GM12864 (cell line): ENCODE measurements at places on chromosomes 6 and 20.

GRCh38 chr6:127515234-127515793, 3.8 kb downstream of the MTCL3 start:
- no peak for DNase-seq

- DNase-seq = no peak
These were observed 399.8 kb upstream of the MAN1A1 start for GRCh38 chr6:119749335-119749734.

- no peak for DNase-seq
These were observed 906 bp upstream of the FOXP4 start for GRCh38 chr6:41545247-41545702.

GRCh38 chr6:13689511-13690256, 22.0 kb downstream of the RANBP9 start:
- DNase-seq = no peak

DNA sequence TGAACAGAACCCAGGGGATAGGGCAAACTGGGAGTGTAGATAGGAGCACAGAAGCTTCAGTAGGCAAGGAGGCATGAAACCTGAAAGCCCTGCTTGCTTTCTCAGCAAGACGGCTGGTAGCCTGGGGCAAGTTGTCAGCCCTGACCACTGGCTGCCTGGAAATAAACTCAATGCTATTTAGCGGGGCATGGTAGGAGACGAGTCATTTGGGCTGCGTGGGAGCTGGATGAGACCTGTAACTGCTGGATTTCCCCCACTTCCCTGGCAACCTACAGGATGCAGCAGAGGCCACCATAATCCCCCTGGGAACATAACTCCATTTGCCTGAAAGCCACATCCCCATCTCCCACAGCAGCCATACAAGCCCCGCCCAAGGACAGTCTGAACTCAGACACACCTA, 332.6 kb upstream of the TBX18 start:
- DNase-seq = no peak

GRCh38 chr20:58719971-58720371, 27.4 kb downstream of the NPEPL1 start:
- no peak for DNase-seq

DNA sequence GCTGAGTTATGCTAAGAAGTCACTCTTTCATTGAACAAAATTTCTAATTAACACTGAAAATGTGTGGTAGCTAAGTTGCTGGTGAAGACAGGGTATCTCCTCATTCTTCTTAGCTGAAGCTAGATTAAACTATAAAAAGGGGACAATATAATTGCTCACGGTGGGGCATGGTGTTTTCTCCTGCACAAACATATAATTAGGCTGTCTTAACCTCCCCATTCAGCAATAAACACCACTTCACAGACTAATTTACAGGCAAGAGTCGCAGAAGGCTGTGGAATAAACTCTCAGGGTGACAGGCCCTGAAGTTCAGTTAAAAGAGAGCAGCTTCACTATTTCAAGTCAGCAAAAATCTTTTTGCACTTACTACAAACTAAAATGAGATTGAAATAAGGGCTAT, 338.9 kb upstream of the NT5E start:
- no peak for DNase-seq

DNA sequence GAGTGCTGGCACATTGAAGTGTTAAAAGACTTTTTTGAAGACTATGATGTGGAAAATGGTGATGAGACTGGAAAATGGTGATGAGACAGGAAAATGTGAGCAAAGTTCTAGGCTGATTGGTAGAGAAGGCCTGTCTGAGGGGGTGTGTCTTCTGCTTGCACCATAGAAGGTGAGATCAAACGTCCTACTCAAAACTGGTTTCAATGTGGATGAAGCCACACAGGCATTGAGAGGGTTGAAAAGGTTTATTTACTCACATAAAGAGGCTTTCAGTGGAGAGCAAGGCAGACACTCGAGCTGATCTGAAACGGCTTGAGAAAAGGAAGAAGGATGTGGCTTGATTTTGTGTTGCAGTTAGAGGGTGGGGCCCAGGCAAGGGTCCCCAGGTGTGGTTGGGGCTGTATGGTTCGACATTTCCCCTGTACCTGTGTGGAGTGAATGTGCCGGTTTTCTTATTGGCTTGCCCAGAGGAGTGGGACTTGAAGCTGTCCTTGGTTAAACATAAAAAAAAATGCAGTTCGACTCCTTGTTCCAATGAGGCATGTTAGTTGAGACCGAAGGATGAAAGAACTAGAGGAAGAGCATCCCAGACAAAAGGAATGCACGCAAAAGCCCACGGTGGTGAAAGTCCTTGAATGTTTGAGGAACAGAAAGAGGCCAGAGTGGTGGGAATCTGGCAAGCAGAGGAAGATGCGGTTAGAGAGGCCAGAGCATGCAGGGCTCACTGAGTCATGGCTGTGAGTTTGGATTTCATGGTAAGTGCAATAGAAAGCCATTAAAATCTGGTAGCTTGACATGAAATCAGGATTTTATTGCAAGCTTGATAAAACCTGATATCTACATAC, 172.3 kb downstream of the EPM2A start:
- DNase-seq = no peak

- DNase-seq = no peak
These were observed 135.1 kb upstream of the PMEPA1 start for GRCh38 chr20:57844626-57845596.

- DNase-seq = no peak
These were observed 254.2 kb downstream of the C6orf118 start for GRCh38 chr6:165055231-165055630.

DNA sequence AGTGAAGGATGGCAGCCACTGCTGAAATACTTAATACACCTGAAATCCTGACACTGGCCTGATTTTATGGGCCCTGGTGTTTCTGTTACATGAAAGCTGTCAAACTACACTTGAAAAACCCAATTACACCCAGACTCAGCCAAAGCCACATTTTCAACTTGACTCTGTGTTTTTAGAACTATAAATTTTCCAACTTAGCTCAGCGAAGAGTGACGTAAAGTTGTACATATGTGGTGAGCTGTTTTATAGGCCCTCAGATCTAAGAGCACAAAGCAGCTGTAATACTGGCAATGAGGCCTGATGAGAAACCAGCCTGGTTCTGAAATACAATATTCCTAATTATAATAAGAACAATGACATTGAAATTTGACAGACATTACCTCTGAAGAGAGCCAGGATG, 18.6 kb downstream of the SCML4 start:
- DNase-seq = no peak

DNA sequence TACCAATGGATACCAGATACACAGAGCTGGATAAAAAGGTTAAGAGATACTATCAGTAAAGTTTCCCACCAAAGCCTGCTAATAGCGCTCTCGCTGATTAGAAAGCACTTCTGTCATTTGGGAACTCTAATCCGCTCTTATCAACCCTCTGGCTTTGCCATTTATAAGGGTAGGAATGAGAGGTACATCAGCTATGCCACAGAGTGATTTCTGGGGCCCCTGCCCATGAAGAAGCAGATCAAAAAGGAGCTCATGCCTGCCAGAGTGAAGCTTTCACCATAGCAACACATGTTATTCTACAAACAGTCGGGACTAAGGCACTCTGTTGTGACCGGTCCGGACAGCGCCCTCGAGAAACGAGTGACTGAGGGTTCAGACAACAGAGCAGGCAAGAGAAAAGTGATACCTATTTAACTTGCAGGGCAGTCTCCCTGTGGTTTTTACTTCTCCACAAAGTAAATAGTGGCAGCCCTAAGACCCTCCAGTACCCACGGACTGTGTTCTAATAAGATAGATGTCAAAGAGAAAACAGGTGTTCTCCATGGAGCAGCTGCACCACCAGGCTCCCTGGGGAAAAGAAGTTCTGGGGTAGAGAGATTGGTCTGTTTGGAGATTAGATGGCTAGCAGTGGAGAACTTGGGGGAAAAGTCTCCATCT, 5.6 kb downstream of the TRAM2 start:
- DNase-seq = no peak

- DNase-seq = no peak
These were observed 55.1 kb downstream of the JAG1 start for GRCh38 chr20:10618611-10619245.

GRCh38 chr20:61487346-61487996, 235.4 kb downstream of the CDH4 start:
- DNase-seq = no peak

- no peak for DNase-seq
These were observed 20.3 kb downstream of the DAAM2 start for GRCh38 chr6:39812496-39812852.

DNA sequence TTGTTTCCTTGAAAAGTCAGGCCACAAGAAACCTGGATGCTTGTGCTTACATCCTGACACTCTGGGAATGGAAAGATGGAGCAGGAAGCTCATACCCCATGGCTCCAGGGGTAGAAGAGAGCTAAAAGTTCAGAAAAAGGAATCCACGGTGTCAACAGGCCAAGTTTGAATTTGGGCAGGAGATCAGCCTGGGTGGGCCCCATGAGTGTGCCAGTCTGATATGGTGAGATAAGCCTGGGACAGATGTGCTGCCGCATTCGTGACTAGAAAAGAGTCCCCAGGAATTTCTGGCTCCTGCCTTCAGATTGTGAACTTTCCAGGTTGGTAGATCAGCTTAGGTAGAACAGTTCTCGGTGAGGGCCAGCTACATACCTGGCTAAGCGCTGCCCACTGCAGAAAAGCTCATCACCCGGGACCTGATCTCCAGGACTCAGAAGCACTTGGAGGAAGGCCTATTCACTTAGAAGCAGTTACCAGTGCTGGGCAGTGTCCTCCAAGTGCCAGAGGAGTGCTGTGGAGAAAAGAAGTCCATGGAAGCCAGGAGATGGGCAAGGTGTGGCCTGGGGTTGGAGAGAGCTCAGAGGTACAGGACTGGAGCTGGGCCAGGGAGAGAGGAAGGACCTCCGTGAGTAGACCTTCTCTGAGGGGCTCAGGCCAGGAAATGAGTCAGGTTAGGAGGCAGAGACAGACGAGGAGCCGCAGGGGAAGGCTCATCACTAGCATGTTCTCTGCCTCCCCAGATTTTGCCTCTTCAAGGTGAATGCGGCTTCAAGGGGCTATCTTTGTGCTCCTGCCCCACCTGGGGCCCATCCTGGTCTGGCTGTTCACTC, at the start of gene TSPO2:
TSS of gene TSPO2 (plus strand) at position 242 of the 830 bp plus-strand sequence. CDS start at position 761, 519 bp downstream.
- no peak for DNase-seq

DNA sequence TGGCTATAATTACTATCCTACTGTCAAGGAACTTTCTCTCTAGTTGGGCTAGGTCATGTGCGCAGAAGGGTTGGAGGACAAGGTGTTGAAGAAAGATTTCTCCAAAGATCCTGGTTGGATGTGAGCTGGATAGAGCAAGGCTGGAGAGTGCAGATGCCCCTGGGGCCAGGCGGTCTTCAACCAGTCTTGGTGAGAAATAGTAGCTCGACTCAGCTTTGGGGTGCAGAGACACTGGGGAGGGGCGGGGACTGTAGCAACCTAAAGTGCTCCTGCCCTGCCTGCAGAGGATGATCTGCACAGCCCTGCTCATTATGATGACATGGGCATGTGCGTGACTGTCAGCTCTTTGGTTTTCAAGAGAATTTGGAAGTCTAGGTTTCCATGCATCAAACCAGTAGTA, 35.9 kb downstream of the PHACTR3 start:
- no peak for DNase-seq

DNA sequence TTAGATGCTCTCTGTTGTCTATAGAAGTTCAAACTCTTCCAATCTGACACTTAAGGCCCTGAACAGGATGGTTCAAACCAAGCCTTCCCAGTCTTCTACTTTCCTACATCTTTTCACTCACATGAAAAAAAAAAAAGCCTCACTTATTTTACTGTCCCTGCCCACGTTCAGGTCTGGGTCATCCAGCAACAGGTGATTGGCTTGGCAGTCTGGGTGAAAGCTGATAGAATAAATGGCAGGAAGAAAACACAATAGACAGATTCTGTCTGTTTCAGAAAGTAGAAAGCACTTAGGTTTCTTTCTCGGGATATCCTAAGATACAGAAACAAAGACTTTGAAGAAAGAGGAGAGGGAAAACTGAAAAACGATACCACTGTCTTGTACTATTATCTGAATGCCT, 61.8 kb upstream of the HSF2 start:
- no peak for DNase-seq

- DNase-seq = no peak
These were observed 112.8 kb downstream of the NFATC2 start for GRCh38 chr20:51429696-51430095.

DNA sequence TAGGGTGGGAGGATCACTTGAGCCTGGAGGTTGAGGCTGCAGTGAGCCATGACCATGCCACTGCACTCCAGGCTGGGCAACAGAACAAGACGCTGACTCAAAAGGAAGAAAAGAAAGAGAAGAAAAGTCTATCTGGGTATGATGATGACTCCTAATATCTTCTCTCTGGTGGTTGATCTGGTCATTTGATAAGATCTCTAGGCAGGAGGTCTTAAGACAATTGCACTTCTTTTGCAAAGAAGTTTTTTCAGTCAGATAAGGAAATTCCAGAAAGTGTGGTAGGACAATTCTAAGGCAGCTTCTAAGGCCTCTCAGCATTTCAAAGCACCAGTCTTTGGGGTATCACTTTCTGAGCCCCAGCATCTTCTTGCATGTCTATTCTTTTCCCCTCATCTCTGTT, 7.7 kb upstream of the AIF1 start:
- DNase-seq = no peak

DNA sequence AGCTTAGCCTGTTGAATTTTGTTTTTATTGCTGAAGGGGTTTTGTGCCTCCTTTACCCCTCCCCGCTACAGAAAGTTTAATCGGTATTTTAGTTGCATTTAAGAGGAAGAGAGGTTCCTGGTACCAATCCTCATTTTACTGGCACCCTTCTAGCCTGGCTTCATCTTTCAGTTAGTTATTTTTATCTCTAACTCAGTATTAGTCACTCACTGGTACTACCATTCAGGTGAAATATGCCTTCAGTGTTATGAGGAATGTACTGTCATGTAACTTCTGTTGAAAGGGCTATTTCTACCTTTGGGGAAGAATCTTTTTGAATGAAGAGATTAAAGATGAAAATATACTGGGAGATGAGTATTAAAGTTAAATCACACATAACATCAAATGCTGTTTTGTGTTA, 211.8 kb downstream of the CDKAL1 start:
- no peak for DNase-seq

- DNase-seq = no peak
These were observed 40.4 kb upstream of the TBC1D7 start for GRCh38 chr6:13368731-13369115.

GRCh38 chr20:57748601-57749130, 38.9 kb upstream of the PMEPA1 start:
- peak; percentile 29 for DNase-seq

GRCh38 chr6:136646377-136646776, 96.2 kb upstream of the MAP7 start:
- no peak for DNase-seq

GRCh38 chr6:32178547-32179440, 589 bp downstream of the RNF5 start:
- DNase-seq = no peak

DNA sequence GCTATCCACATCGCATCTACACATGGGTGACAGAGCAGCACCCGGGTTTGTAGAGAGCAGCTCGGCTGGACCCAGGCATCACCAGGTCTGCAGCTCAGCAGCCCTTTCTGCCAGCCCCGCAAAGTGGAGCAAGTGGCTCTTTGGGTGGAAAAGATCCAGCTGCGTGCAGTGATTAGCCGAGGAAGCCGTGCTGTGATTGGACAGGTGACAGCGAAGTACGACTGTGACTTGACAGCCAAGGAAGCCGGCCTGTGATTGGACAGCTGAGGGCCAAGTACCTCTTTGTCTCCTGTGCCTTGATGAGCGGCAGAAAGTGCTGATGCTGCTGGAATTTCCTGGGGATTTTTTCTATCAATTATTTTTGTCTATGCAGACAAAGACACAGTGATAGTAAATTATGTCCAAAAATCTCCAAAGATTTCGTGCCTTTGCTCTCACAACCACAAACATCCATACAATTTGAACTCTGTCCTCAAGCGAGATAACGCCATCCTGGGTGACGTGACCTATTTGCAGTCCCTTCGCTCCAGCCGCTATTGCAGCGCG, 62.3 kb upstream of the GPR31 start:
- DNase-seq = no peak

- DNase-seq = no peak
These were observed 369.0 kb downstream of the SYNE1 start for GRCh38 chr6:152267967-152268845.
